ENCODE measurements at places on chromosomes 11 and 22.

DNA sequence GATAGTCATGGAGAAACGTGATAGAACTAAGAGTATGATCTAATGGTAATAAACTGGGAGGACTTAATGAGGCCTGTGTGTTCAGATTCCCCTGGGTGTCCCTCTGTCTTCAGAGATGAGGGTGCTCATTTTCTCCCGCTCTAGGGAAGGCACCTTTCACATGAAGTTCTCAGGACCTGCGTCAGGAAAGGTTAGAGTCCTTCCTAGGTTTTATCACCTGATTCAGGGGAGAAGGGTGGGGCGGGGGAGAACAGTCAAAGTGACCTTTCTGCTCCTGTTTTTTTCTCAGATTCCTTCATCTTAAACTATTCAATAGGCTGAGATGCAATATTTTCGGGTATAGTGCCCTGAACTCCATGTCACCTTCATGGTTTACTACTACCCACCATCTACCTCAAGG, 22.4 kb upstream of the CRTAM start:
- DNase-seq = no peak

DNA sequence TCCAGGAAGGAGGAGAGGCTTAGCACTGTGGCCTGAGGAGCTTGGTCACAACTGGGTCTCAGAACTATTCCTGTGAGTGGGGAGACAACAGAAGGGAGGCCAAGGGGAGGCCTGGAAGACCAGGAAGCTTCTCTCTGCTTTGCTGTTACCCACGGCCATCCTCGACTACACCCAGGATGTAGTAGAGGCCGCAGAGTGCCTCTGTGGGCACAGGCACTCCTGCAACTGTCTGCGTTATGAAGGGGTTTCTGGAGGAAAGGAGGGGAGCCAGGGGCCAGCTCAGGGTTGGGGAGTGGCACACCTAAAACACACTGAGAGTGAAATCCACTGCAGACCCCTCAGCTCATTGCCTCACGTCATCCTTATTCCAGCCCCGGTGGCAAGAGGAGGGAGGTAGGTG, 3.8 kb upstream of the MFRP start:
- DNase-seq = no peak

- DNase-seq = no peak
Measured at GRCh38 chr11:72250661-72251464, 6.9 kb upstream of the PHOX2A start.

DNA sequence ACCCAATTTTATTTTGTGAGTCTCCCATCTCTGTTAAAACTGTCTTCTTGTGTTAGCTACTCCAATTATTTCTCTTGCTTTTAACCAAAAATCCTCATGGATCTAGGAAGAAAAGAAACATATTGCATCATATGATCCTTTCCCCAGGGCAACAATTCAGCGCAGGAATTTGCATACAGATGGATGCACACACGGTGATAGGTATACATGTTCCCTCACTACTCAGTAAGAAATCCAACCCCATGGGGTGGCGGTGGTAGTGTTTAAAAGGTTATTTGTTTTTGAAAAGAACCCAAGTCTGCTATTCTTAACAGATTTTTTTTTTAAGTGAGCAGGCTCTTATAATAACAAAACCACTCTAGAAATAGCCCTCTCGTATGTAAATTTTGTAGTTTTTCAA, 4.2 kb upstream of the SYN3 start:
- DNase-seq = no peak

DNA sequence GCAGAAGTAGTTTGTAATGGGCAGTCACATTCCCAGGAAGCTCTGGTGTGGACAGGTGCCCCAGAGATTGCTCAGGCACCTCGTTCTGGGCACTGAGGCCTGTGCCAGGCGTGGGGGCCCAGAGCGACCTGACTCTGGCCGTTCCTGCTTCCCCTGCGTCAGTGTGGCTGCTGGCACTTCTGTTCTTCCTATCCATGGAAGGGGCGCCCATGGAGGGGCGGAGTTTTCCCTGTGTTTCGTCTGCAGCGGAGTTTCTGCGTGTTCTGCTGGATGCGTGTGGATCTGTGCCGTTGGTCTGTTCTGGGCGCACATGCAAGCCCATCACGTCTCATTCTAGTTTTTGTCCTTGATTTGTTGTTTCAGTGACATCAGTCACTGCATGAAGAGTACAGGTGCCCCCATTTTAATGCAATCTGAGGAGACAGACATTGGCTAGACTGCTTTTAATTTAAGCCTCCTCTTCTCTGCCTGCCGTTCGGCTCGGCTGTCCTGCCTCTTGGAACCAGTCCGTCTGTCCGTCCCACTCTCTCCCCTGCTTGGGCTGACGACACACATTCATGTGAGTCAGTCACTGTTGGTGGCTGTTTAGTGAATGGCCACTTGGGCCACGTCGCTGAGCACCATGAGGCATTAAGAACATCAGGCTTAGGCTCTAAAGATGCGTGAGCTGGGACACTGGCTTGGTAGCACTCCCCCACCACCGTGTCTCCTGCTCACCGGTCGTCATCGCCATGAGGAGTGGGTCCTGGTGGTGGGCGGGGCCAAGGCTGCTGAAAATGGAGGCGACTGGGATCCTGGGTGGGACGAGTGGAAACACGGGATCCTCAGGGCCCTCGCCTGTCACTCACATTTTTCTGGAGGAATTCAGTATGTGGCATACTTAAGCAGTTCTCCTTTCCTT, 255.8 kb downstream of the TBC1D22A start:
- no peak for DNase-seq

GRCh38 chr11:94776351-94777321, 8.5 kb downstream of the AMOTL1 start:
- no peak for DNase-seq

DNA sequence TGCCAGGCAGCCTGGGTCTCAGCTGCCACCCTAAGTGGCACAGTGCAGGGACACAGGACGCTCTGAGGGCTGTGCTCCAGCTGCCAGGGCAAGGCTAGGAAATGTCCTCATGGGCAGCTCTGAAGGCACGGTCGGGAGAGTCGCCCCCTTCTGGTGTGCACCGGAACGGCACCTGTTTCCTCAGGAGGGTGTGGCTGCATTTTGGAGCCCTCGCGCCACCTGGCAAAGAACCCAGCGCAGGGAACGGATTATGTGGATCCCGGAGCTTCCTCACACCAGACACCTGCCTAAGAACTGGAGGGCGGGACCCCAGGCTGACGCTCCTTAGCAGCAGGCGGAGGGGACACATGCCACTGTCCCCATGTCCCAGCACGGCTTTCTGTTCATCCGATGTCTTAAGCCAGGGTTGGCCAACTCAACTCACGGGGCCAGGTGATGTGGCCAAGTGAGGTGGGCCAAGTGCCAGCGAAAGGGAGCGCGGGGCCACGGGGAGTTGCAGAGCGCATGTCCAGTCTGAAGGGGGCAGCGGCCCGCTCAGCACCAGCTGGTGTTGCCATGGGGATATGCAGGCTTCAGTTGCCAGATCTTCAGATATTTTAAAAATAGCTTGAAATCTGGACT, 5.1 kb upstream of the SLC22A8 start:
- no peak for DNase-seq

DNA sequence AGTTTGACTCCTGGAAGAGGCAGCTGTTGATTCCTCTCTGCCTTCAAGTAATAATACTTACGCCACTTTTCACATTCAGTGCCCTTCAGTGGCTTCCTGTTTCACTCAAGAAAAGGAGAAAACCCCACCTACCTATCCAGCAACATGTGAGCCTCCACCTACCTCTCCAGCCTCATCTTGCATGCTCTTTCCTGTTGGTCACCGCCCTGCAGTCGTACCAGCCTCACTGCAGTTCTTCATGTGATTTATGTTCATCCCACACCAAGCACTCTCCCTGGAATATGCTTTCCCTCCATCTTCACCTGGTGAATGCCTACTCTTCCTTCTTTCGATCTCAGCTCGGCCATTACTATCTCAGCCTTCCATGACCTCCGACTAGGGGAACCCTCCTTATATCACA, 21.8 kb upstream of the YWHAH start:
- DNase-seq = no peak
